Left renal pelvis (tissue), 4 donors: ENCODE measurements at places on chromosomes 7 and 10.

GRCh38 chr7:143322760-143323633 is 7.1 kb downstream of the CLCN1 start:
- DNase-seq = no peak

GRCh38 chr10:131667561-131667960 is 233.2 kb upstream of the PPP2R2D start:
- no peak for DNase-seq

- DNase-seq = no peak
Measured at GRCh38 chr10:79247373-79248137, 99.7 kb upstream of the PPIF start.

DNA sequence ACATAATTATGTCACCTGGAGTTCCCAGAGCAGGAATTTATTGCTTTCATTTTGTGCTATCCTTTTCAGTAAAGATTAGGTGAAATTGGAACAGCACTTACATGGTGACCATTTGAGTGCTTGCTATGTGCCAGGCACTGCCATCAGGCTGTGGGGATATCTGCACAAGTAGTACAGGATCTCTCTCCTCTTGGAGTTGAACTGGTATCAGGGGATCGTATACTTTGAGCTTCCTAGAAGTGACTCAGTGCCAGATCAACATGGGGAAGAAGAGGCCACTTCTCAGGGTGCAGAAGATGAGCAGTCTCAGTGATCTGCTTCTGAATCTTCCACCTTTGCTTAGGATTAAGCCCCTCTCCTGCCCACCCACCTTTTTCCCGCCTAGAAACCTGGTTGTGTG is 29.5 kb downstream of the SGPL1 start:
- DNase-seq = no peak

DNA sequence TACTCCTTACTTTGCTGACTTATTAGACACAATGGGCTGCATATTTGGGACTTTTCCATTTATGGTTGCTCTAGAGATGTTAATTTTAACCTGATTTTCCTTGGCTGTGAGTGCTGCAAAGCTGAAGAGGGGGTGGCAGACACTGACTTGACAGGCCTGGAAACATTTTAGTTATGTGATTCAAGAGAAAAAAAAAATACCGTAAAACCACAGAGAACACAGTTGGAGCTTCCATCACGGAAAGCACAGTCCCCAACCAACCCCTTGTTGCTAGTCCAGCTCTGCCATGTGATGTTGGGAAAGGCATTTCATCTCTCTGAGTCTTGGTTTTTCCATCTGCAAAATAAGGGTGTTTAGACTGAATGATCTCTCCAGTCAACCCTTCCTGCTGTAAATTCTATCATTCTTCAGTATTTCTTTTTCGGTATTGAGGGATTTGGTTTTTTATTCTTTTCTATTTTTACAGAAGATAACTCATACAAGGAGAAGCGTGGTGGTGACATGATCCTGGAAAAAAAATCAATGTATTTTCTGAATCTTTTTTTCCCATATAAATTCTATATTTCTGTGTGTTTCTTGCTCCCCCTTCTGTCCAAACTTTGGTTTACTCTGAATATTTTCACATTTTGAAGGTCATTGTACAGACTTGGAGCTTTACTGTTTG is 246.1 kb downstream of the REEP3 start:
- no peak for DNase-seq

- DNase-seq = no peak
Measured at GRCh38 chr7:124137664-124138063, 104.8 kb upstream of the TMEM229A start.

DNA sequence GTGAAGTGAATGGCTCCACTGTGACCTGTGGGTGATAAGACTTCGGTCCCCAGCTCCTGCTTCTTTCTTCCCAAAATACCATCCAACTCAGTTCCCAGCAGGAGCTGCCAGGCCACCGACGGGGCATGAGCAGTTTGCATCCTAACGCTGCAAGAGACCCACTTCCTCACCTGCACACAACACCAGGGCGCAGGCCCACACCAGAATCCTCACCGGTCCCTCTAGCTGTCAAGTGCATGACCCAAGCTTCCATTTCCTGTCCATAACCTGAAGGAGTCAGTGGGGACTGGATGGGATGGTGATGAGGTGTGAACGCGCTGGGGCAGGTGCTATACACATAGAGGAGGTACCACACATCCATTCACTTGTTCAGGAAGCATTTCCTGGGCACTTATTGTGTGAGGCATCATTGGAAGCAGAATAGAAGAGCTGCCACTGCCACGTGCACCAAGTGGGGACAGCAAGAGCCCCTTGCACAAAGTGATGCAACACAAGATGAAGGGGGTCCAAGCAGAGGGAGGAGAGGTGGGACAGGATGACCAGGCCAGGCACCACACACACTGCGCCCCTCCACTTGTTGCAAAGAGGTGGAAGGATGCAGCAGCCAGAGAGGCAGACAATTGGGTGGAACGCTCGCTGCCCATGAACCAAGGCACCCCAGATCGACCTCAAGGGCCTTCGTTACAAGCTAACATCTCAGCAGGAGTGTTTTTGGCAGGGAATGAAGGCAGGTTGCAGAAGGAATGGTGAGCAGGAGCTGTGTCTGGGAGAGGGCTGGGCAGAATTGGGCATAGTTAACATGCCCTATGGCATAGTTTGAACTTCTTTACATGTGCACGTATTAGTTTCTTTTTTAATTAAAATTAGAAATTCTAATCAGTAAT is 605.8 kb upstream of the MGMT start:
- no peak for DNase-seq

DNA sequence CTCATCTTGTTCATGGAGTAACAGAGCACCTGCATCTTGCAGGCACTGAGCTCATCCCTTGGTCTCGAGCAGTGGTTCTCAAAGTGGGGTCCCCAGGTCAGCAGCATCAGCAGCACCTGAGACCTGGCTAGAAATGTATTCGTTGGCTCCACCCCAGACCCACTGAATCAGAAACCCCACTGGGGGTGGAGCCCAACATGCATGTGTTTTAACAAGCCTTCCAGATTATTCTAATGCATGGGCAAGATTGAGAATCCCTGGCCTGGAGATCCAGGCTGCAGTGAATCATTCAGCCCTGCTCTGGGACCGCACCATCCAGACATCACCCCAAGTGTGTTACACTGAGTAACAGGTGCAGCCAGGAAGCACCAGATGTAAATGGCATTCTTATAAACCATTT is 85.1 kb upstream of the PPIF start:
- DNase-seq = no peak

DNA sequence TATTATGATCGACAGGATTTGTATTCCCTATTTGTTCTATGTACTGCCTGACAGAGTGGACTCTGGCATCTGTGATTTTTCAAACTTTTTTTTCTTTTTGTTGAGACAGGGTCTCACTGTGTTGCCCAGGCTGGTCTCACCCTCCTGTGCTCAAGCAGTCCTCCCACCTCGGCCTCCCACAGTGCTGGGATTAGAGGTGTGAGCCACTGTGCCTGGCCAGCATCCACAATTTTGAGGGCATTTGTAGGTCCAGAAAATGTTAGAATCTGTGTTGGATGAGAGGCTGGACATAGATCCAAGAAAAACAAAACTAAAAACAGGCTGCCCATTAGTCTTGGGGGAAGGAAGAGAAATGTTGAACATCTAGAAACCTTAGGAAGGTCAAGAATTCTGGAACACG is 34.3 kb downstream of the SGPL1 start:
- no peak for DNase-seq

GRCh38 chr7:150357270-150357669 is 11.4 kb upstream of the REPIN1 start:
- no peak for DNase-seq

GRCh38 chr7:37455081-37455480 is 6.4 kb upstream of the ELMO1 start:
- no peak for DNase-seq

DNA sequence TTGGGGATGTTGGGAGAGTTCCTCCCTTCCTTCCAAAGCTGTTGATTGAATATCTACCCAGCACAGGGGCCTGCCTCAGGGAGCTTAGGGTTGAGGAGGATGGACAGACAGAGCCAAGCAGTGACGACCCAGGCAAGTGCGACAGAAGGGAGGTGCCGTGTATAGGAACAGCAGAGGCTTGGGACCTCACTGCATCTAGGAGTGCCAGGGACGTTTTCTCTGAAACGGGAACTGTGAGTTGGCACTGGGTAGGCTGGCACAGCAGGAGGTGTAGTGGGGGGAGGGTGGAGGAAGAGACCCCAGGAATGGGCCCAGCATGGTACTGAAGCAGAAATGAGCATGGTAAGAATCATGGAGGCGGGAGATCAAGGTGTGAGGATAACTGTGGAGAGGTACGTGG is 55.3 kb upstream of the MGMT start:
- DNase-seq = no peak

GRCh38 chr7:41203542-41203941 is 499.3 kb downstream of the INHBA start:
- no peak for DNase-seq

DNA sequence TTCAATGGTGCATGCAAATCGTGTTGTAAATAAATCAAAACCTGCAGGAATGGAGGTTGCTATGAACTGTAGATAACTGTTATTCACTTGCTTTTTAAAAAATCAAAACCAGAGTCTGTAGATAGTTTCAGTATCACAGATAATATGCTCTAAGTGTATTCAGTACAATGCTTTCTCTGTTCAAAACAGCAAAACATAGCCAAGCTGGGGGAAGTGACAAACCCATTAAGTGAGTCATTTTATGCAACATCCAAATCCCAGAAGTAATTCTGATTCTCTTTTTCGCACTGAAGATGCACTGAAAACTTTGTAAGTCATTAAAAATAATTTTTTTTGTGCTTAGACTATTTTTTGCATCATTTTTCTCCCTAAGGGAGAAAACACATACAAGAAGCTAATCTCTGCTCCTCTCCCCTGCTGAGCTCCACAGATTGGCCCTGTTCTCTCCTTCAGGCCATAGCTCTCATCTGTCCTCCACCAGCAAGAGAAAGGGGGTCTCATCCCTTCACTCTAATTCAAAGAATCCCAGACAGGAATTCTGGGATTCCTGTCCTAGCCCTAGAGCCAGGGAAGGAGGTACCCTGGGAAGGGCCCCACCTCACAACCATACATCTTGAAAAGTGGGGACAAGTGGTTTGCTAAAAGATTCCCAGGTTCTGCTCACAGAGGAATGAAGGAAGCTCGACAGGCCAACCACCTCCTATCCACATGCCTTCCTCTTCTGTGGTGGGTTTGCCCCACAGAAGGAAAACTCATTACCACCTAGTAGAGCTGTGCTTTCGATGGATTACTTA is 4.9 kb downstream of the PRTFDC1 start:
- no peak for DNase-seq

GRCh38 chr10:119595134-119595675 is 1.6 kb downstream of the TIAL1 start:
- no peak for DNase-seq

DNA sequence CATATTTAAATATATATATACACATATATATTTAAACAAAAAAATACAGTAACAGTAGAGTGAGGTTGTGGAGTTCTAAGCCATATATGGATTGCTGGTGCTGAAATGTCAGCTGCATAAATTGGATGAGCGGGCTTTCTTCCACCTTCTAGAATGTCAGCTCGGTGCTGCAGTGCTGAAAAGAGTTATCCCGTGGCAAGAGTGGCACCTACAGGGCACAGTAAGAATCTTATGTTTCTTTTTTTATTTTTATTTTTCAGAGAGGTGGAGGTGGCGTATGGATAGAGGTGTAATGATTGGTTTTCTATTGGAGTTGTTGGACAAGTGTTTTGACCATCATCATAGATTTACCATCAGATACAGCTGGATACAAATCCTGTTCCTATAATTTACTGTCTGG is 86.2 kb upstream of the DYNC1I1 start:
- peak; percentile 26 for DNase-seq
